ENCODE measurements at places on chromosomes 16 and 17.
A peak's percentile ranks its signal among the peaks of the same experiment; 100 is the strongest.

GRCh38 chr17:48149787-48150463 lies 42.4 kb downstream of the SNX11 start:
- H3K36me3 ChIP-seq = no peaks in the 10 kb centered on the region
- no peaks in the 10 kb centered on the region for H3K4me1 ChIP-seq
- H3K4me3 ChIP-seq = no peak overlapping the region
- no peak overlapping the region for H3K27ac ChIP-seq
- H3K27me3 ChIP-seq = peaks cover 60% of the 10 kb centered on the region
- DNase-seq = no peak

GRCh38 chr17:28997806-28998205 lies 8.0 kb downstream of the SEZ6 start:
- no peak overlapping the region for H3K27ac ChIP-seq
- no peaks in the 10 kb centered on the region for H3K4me1 ChIP-seq
- H3K4me3 ChIP-seq = no peak overlapping the region
- no peaks in the 10 kb centered on the region for H3K36me3 ChIP-seq
- no peak for DNase-seq

DNA sequence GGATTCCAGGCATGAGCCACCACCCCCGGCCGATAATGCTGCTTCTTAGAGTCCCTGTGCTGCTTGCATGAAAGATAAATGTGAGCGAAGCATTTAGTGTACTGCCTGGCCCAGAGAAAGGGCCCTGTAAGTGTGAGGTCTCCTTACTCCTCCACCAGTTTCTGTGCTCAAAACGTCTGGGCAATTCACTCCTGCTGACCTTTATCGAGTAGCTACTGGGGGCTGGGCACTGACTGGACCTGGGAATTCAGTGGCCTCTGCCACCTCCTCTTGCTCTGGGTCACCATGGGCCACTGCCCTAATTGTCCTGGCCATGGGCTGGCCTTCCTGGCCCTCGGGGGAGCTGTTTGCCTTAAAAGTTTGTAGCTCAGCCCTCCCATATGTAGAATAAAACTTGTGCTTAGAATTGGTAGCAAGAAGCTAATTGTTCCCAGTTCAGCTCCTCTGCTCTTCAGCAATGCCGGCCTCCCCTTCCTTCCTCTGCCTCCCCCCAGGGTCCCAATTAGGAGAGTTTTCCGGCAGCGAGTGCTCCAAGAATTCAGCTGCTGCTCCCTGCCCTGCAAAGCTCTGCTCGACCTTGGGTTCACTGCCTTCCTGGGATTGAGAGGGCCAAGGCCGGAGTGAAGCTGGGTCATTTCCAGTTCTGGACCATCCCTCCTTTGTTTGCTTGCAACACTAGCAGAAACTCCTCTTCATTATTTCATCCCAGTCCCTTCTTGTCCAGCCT lies 98.9 kb upstream of the CDC42EP4 start:
- H3K4me3 ChIP-seq = no peak overlapping the region
- no peak overlapping the region for H3K27ac ChIP-seq
- H3K4me1 ChIP-seq = peaks cover 8% of the 10 kb centered on the region
- no peak for DNase-seq
- H3K36me3 ChIP-seq = no peaks in the 10 kb centered on the region

- DNase-seq = peak; percentile 43
- no peaks in the 10 kb centered on the region for H3K27me3 ChIP-seq
- peaks cover 10% of the 10 kb centered on the region for H3K4me1 ChIP-seq
- peak overlapping the region; percentile 31 for H3K27ac ChIP-seq
- H3K4me3 ChIP-seq = no peak overlapping the region
- H3K36me3 ChIP-seq = peaks cover 9% of the 10 kb centered on the region
Measured at GRCh38 chr17:57455063-57455914, 199.0 kb downstream of the MSI2 start.

DNA sequence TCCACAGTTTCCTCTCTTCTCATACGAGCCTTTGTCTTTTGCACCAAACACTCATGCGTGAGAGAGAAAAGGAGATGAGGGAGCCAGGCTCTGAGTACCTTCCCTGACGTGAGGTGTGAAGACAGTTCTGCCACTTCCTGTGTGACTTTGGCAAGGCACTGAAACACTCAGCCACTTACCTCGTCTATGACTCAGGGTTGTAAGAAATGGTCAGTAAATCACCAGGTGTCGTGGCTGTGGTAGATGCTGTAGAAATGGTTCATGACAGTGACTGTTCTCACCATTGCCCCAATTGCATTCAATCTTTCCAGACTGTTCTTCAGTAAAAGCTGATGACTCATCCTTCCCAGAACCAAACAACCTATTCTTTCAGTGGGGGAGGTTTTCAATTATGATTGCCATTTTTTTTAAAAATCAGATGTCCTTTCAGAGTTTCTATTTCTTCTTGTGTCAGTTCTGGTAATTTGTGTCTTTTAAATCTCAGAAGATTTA lies 49.2 kb upstream of the CBFA2T3 start:
- H3K4me1 ChIP-seq = no peaks in the 10 kb centered on the region
- H3K27ac ChIP-seq = no peak overlapping the region
- DNase-seq = peak; percentile 24
- no peak overlapping the region for H3K4me3 ChIP-seq
- H3K27me3 ChIP-seq = no peaks in the 10 kb centered on the region

DNA sequence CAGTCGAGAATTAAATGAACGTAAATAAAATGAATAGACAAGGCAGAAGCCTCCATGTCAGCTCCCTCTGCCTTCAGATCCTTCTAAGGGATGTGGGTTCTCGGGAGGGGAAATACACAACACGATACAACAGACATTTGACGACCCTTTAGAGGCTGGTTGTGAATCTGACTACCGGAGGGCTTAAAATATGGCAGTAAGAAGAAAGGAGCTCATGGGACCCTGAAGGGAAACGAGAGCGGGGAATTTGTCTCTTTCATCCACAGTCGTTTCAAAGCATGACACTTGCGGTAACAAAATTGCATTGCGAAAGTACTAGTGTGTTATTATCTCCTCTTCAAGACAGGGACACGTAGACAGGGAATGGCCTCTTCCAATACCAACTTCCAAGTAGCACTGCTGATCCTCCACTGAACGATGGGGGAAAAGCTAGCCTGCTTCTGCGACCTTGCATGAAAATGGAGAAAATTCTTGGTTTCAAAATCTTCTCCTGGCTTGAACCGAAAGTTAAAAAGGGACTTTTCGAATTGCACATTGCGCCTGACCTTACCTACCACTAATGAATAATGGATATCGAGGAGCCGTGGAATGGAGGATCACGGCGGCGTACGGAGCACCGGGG lies 1.2 kb upstream of the TNRC6C start:
- H3K4me1 ChIP-seq = peaks cover 11% of the 10 kb centered on the region
- H3K27me3 ChIP-seq = peaks cover 63% of the 10 kb centered on the region
- no peak overlapping the region for H3K27ac ChIP-seq
- peak overlapping the region; percentile 77 for H3K4me3 ChIP-seq

DNA sequence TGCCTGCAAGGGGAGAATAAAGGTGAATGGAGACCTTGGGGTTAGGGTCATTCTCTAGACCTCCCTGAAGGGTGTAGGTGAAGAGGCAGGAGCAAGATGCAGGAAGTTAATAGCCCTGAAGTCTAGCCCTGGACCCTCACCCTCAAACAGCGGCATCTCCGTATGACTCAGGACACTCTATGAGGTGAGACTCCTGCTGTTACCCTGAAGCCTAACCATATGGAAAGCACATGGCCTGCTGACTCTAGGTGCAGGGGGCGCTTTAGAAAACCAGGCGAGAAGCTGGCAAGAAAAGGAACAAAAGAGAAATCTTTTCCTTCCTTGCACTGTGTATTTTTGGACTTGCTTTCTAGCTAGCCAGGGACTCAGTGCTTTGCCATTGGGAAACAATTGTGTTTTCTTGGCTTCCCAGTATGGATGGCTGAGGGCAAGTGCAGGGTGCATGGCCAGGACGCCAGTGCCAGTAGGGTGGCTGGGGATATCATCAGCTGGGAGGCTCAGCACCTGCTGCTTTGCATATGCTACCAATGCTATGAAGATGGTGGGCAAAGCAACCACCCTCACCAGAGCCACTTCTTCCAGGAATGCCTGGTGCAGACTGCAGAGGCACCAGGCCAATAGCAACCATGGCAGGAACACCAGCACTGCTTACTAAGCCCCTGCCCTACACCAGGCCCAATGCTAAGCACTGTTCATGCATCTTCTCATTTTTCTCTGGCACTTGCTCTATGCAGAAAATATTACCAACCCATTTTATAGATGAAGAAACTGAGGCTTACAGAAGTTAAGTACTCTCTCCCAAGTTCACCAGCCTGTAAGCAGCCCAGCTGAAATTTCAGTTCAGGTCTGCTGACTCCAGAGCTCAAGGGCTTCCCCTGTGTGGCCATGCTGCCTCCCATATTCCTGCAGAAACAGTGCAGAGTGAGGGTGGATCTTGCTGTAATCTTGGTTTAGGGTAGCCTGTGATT lies 425.1 kb downstream of the SLC39A11 start:
- no peak for DNase-seq
- H3K27me3 ChIP-seq = no peaks in the 10 kb centered on the region
- H3K27ac ChIP-seq = no peak overlapping the region
- H3K4me1 ChIP-seq = peaks cover 9% of the 10 kb centered on the region
- H3K36me3 ChIP-seq = no peaks in the 10 kb centered on the region

- H3K27me3 ChIP-seq = no peaks in the 10 kb centered on the region
- H3K27ac ChIP-seq = no peak overlapping the region
- no peaks in the 10 kb centered on the region for H3K4me1 ChIP-seq
- no peak for DNase-seq
- H3K36me3 ChIP-seq = no peaks in the 10 kb centered on the region
Measured at GRCh38 chr17:56064506-56064905, 88.8 kb upstream of the ANKFN1 start.

DNA sequence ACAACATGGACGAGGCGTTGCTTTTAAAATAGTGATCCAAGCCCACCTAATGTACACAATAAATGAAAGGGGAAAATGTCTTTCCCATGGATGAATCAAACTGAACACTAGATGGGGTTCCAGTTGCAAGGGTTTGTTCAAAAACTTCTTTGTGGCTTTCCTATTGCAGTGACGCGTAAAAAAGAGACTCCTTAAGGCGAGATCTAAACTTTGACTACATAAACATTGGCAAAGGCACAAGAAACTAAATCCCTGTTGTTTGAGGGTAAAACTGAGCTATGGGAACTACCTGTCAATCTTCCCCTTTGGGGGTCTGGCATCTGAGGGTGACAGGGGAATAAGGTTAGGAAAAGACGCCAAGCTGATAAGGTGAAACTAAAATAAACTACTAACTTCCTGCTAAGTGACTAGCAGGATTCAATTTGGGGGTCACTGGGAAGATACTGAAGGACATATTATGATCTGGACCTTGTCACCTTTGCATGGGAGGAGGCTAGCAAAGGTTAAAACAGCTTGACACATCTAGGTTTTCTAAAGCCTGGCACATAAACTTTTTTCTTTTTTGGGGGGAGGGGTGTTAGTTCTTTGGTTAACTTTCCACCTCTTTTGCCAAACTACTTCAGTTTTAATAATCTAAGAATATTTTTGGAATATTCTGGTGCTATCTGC lies 4.7 kb downstream of the SALL1 start:
- DNase-seq = peak; percentile 85
- no peak overlapping the region for H3K27ac ChIP-seq
- peaks cover 2% of the 10 kb centered on the region for H3K36me3 ChIP-seq
- no peak overlapping the region for H3K4me3 ChIP-seq
- H3K27me3 ChIP-seq = no peaks in the 10 kb centered on the region

DNA sequence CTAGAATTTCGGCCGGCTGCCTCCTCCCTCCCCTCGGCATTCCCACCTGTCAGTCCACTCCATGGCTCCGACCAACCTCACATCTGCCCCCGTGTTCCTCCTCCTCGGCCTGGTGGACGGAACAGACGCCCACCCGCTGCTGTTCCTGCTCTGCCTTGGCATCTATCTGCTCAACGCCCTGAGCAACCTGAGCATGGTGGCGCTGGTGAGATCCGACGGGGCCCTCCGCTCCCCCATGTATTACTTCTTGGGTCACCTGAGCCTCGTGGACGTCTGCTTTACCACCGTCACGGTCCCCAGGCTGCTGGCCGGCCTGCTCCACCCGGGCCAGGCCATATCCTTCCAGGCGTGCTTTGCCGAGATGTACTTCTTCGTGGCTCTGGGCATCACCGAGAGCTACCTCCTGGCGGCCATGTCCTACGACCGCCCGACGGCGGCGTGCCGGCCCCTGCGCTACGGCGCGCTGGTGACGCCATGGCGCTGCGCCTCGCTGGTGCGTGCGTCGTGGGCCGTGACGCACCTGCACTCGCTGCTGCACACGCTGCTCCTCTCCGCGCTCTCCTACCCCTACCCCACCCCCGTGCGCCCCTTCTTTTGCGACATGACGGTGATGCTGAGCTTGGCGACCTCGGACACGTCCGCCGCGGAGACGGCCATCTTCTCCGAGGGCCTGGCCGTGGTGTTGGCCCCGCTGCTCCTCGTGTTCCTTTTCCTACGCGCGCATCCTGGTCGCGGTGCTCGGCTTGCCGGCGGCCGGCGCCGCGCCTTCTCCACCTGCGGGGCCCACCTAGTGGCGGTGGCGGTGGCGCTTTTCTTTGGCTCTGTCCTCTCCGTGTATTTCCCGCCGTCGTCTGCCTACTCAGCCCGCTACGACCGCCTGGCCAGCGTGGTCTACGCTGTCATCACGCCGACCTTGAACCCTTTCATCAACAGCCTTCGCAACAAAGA lies at the start of gene OR3A2:
Gene OR3A2, minus strand, starts transcription at position 440 of the 948 bp plus-strand sequence.
- H3K27me3 ChIP-seq = peaks cover 6% of the 10 kb centered on the region
- H3K27ac ChIP-seq = no peak within 1 kb of the TSS
- H3K4me1 ChIP-seq = no peaks in the 10 kb centered on the region
- no peak within 1 kb of the TSS for H3K4me3 ChIP-seq

- H3K4me3 ChIP-seq = no peak overlapping the region
- no peak for DNase-seq
- H3K27me3 ChIP-seq = no peaks in the 10 kb centered on the region
- no peaks in the 10 kb centered on the region for H3K4me1 ChIP-seq
- H3K27ac ChIP-seq = no peak overlapping the region
- no peaks in the 10 kb centered on the region for H3K36me3 ChIP-seq
Measured at GRCh38 chr17:54937018-54937417, 31.4 kb downstream of the COX11 start.

DNA sequence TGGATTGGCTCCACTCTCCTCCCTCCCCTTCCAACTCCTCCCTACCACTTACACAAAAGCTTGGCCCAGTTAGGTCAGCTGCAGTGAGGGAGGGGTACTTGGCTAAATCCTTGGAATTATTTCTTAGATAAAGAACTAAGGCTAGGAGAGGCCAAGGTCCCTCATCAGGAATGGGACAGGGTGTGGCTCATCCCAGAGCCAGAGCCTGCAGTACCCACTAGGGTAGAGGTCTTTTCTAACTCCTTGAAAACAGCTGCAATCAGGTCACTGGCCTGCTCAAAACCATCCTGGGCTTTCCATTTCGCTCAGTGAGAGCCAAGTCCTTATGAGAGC lies 1.9 kb upstream of the SLC46A1 start:
- no peak for DNase-seq
- H3K36me3 ChIP-seq = peaks cover 6% of the 10 kb centered on the region
- H3K4me1 ChIP-seq = peaks cover 16% of the 10 kb centered on the region
- no peak overlapping the region for H3K4me3 ChIP-seq
- H3K27ac ChIP-seq = no peak overlapping the region

- H3K27me3 ChIP-seq = no peaks in the 10 kb centered on the region
- H3K4me3 ChIP-seq = no peak overlapping the region
- DNase-seq = peak; percentile 18
- no peaks in the 10 kb centered on the region for H3K4me1 ChIP-seq
- no peak overlapping the region for H3K27ac ChIP-seq
- H3K36me3 ChIP-seq = peaks cover 11% of the 10 kb centered on the region
Measured at GRCh38 chr17:14098246-14098645, 28.9 kb downstream of the COX10 start.

Measured in mesenchymal stem cell (in vitro differentiated cells and primary cell).